ENCODE measurements at places on chromosomes 2 and 18.

- DNase-seq: no peak
These were observed 28.2 kb downstream of the MYCN start for GRCh38 chr2:15968280-15969178.

GRCh38 chr2:41703123-41703522, 344.7 kb upstream of the PKDCC start:
- DNase-seq: no peak

DNA sequence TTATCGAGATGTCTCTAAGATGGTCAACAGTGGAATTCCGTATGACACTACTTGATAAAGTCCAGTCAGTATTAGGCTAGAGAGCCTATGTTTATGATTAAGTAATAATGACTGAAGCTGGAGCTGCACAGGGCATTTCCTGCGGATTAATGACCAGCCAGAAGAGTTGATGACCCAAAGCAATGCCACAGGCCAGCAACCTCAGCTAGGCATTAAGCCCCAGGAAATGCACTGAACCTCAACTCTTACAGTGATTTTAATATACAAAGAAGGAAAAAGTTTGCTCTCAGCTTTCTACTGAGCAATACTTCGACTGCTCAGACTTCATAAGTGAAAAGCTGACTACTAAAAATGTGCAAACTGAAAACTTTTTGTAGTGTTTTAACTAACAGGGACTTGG, 3.9 kb downstream of the KCTD1 start:
- DNase-seq: no peak

DNA sequence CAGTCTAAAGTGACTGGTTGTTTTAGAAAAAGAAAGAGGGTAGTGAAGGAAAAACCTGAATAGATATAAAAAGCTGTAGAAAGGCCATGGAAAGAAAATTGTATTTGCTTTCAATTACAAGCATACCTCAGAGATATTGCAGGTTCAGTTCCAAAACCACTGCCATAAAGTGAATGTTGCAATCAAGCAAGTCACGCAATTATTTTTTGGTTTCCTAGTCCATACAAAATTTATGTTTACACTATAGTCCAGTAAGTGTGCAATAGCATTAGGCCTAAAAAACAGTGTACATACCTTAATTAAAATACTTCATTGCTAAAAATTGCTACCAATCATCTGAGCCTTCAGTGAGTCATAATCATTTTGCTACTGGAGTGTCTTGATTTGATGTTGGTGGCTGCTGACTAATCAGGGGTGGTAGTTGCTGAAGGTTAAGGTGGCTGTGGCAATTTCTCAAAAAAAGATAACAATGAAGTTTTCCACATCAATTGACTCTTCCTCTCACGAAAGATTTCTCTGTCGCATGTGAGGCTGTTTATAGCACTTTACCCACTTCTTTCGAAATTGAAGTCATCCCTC, 2003.8 kb upstream of the PIK3C3 start:
- DNase-seq: no peak

DNA sequence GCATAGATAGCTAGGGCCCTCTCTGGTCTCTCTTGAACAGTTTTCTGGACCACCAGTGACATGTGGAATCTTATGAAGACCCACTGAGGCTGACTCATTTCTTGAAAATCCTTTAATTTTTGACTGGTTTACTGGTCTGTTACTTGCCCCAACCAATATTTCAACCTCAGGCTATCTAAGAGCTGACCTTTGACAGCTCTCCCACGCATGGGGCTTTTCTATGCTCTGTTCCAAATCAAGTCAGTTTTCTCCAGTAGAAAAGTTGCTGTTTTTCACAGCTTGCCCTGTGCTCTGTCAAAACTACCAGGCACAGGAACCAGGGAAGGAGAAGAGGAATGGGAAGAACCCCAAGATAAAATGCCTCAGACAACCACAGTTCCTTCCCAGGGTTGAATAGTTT, 46.0 kb upstream of the MTIF2 start:
- DNase-seq: no peak

DNA sequence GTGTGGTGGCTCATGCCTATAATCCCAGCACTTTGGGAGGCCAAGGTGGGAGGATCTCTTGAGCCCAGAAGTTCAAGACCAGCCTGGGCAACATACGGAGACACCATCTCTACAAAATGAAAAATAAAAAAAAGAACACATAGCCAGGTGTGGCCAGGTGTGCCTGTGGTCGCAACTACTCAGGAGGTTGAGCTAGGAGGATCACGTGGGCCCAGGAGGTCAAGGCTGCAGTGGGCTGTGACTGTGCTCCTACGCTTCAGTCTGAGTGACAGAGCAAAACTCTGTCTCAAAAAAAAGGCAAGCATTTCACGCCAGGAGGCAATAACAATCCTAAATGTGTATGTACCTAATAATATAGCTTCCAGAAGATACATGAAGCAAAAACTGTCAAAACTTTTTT, 27.8 kb downstream of the USP40 start:
- no peak for DNase-seq

DNA sequence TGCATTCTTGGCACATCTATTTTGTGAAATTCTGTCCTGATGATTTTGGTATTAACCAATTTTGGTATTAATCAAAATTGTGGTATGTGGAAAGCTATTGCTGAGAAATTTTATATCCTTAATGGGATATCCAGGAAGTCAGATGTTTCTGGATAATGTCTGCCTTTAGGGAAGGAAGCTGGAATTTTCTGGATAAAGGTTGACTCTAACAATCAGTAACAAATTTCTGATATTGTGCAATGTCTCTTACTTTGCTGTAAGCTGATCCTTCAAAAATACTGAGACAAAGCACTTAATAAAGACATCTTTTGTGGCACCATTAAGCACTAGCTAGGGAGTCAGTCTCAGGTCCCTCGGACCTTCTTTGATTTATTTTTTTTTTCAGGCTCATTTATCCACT, 100.8 kb upstream of the UGP2 start:
- DNase-seq: no peak

GRCh38 chr18:75643083-75643482, 215.6 kb upstream of the SMIM21 start:
- DNase-seq: no peak

DNA sequence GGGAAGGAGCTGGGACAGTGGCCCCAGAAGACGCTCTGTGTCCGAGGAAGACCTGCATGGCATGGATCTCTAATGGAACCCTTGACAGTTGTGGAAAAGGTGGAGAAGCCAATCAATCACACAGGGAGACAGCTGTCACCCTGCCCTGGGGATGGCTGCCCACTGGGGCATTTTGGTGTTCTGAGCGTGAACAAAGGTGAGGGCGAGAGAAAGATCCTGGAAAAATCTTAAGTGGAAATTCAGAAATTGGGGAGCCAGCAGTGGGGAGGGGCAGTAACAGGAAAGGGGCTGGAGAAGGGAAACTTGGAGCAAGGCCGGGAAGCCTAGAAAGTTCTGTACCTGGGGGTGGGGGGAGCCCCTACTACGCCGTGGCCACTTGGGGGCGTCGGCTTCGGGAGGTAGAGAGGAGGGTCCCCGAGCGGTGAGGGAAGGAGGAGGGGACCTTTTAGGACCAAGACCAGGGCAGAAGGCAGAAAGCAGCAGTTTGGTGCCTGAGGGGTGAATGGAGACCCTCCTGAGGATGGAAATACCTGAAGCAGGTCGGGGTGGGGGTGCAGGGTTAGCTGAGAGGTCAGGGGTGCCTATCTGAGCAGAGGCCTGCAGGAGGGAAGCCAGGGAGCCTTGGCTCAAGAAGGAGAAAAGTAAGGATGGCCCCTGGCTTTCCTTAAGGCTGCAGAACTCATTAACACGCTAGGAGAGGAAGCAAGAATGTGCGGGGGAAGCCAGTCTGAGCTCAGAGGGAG, 30.0 kb downstream of the NGEF start:
- DNase-seq: no peak

- no peak for DNase-seq
These were observed 76.3 kb downstream of the CLHC1 start for GRCh38 chr2:55155764-55156281.

- DNase-seq: no peak
These were observed 7.3 kb upstream of the COL3A1 start for GRCh38 chr2:188966728-188967440.

DNA sequence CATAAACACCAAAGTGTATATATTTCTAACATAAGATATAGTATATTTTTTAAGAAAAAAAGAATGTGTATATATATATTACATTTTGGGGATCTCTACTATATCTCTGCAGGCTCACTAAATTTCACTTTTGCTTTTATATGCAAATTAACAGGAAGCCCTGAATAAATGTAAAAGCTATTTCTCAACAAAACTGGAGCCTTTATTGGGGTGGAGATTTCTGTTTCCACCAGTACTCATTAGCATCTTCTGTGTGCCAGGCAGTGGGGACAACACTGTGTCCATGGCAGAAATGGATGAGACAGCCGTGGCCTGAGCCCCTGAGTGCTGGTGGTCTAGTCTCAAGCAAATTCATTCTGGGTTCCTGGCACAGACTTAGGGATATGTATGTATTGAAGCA, 41.3 kb downstream of the C18orf63 start:
- no peak for DNase-seq

DNA sequence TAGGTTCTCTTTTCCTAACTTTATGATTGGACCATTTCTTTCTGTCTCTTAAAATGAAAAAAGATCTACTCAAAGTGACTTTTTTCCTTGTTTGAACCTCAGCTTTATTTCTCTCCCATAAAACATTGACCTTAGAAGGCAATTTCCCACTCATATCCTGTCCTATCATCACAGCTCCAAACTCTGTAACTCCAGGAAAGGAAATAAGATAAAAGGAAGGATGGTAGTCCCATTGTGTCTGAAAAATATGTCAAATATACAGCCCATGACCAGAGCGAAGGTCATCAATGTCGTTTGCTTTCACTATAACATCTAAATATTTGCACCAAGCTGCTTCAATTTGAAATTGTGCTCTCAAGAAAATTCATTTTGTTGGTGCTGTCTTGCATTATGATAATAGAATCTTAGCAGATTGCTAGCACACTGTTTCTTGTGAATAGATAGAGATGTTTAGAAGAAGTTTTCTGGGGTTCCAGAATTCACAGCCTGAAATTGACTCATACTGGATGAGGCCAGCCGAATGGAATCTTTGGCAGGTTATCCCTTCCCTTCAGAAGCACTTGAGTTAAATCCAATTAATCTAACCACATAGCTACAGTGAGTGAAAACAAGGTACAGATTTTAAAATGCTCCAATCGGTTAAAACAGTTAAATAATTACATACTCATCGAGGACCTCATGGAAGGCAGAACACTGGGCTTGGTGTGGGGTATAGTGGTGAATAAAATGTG, 95.1 kb downstream of the CRIM1 start:
- DNase-seq: no peak

- no peak for DNase-seq
These were observed 163.8 kb downstream of the FAM210A start for GRCh38 chr18:13562494-13563029.

DNA sequence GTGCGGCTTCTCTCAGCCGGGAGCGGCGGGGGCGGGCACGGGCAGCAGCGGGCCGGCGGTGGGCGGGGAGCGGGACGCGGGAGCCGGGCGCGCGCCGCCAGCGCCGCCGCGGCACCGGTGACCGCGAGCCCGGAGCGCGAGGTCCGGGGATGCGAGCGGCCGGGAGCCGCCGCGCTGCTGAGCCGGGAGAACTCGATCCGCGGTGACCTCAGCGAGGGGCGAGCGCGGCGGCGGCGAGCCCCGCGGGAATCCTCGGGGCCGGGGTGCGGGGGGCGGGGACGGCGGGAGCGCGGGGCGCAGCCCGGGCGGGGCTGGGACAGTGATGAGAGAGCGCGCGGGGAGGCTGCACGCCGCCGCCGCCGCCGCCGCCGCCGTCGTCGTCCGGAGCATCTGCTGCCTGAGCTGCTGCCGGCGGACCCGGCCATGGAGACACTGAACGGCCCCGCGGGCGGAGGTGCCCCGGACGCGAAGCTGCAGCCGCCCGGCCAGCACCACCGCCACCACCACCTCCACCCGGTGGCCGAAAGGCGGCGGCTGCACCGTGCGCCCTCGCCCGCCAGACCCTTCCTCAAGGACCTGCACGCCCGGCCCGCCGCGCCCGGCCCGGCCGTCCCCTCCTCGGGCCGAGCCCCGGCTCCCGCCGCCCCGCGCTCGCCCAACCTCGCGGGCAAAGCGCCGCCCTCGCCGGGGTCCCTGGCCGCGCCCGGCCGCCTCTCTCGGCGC, at the start of gene MTCL1:
MTCL1 (plus strand) TSS at position 319 of the 723 bp plus-strand sequence; CDS start at position 424, 105 bp downstream.
- no peak for DNase-seq

- DNase-seq: no peak
These were observed 49.4 kb downstream of the HNMT start for GRCh38 chr2:138013639-138014038.

- DNase-seq: no peak
These were observed 705.6 kb upstream of the ID2 start for GRCh38 chr2:7976206-7976605.

DNA sequence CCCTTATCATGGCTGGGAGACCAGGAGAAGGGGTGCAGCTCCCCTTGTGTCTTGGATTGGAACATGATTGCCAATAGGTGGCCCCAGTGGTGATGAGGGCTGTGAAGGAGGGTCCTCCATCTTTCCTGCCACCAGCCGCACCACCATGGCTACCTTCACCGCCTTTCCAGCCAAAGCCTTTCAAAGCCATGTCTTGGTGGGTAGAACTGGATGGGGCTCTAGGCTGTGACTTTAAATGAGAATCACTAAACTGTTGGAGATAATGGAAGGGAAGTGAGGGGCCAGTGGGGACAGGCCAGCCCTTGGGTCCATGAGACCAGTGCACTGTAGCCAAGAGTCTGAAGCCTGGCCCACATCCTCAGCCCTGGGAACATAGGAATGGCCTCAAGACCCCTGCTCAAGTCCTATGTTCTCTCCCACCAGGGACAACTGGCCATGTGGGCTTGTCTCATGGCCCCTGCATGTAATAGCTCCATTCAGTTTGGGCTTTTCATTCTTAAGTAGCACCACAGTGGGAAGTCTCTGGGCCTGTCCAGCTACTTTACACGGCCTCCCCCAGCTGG, 345.7 kb downstream of the DYSF start:
- DNase-seq: no peak

DNA sequence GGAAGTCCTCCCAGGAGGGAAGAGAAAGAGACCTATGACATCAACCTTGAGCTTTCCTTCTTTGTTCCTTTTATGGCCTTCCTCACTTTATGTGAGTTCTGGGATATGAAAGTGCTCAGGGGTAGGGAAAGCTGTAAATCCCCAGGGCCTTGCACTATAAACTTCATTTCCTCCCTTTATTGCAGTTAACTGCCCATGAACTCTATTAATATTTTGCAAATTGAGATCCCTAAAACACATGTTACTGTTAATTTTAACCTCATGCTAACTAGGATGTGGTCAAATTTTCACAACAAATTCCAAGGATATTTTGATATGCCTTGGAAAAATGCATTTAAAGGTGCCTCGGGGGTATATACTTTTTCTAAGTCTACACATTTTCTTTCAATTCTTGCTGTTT, 359.9 kb downstream of the OSR1 start:
- DNase-seq: no peak

- no peak for DNase-seq
These were observed 7.6 kb downstream of the CYBRD1 start for GRCh38 chr2:171529914-171530313.

DNA sequence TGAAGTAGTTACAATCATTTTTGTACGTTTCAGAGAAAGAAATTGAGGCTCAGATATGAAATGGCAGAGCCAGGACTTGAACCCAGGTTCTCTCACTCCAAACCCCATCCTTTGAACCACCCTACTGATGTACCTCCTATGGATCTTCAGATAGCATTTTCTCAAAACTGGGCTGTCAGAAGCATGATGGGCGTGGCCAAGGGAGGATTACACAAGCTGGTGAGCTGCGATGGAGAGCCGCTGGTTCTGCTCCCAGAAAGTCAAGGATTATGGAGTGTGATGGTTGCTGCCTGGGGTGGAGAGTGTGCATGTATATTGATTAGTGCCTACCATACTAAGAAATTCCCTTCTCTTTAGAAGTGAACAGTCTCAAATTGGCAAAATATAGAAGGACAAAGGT, 47.0 kb upstream of the PPP1CB start:
- no peak for DNase-seq

GRCh38 chr2:96913398-96914202, 43.7 kb upstream of the SEMA4C start:
- no peak for DNase-seq
